ENCODE measurements at places on chromosomes 12 and 14.

- no peak for DNase-seq
These were observed 8.0 kb upstream of the OR5AU1 start for GRCh38 chr14:21163871-21164291.

GRCh38 chr12:104220931-104221330 lies 5.4 kb downstream of the TXNRD1 start:
- no peak for DNase-seq

DNA sequence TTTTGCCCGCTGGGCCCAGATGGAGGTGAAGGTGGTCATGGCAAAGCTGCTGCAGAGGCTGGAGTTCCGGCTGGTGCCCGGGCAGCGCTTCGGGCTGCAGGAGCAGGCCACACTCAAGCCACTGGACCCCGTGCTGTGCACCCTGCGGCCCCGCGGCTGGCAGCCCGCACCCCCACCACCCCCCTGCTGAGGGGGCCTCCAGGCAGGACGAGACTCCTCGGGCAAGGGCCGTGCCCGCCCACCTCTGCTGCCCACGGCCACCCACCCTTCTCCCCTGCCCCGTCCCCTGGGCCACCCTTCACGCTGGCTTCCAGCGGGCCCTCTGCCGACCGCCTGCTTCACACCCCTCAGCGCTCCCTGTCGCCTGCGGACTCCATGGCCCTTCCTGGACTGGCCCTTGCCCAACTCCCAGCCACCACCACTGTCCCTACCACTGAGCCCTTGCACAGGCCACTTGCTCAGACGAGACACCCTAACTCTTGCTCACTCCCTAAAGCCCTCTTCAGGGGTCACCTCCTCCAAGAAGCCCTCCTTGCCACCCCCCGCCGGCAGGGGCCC lies 42.5 kb downstream of the CYP46A1 start:
- no peak for DNase-seq

DNA sequence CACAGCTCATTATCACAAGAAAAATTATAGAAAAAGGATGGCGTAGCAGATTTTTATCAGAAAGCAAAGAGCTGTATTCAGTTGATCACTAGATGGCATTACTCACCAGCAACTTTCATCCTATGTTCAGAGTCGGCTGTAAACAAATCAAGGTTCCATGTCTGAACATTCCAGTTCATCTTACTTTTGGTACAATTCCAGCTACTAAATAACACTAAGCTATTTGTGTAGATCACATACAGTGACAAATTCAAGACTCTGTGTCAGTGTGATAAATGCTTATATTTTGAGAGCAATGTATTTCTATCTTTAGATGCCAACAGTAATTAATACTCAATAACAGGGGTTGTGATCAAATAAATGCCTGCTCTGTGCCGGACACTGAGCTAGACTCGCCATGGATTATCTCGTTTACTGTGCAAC lies 30.1 kb downstream of the NRDE2 start:
- DNase-seq, result peak; percentile 59

DNA sequence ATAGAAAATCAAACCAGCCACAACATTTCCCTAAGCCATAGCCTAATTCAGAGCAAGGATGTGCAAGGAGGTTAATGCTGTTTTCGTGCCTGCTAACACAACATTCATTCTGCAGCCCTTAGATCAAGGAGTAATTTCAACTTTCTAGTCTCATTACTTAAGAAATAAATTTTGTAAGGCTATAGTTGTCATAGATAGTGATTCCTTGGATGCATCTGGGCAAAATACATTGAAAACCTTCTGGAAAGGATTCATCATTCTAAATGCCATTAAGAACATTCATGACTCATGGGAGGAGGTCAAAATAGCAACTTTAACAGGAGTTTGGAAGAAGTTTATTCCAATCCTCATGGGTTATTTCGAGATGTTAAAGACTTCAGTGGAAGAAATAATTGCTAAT lies 283.2 kb downstream of the RPAP3 start:
- no peak for DNase-seq

GRCh38 chr12:26056335-26056734 lies 68.5 kb downstream of the BHLHE41 start:
- peak; percentile 69 for DNase-seq

- DNase-seq, result no peak
These were observed 165.8 kb downstream of the KSR2 start for GRCh38 chr12:117803001-117803400.

- no peak for DNase-seq
These were observed 7.0 kb downstream of the SLCO1B1 start for GRCh38 chr12:21138016-21138415.

DNA sequence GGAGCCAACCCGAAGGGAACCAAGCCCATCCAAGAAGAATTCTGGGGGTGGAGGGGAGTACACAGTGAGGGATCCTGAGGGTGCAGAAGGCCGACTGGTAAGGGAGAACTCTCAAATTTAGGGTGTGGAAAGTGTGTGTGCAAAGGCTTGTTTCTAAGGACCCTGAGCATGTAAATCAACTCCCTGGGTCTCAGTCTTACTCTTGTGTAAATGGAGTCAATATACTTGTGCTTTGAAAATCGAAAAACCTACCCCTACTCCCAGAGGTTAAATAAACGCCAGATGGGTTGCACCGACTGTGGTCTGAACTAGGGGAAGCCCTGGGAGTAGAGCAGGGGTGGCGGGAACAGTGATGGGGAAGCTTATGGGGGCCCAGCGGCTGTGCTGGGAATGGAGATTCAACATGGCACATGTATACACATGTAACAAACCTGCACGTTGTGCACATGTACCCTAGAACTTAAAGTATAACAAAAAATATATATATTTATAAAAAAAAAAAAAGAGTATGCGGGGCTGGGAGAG lies 6.0 kb downstream of the B4GALNT1 start:
- DNase-seq, result no peak

DNA sequence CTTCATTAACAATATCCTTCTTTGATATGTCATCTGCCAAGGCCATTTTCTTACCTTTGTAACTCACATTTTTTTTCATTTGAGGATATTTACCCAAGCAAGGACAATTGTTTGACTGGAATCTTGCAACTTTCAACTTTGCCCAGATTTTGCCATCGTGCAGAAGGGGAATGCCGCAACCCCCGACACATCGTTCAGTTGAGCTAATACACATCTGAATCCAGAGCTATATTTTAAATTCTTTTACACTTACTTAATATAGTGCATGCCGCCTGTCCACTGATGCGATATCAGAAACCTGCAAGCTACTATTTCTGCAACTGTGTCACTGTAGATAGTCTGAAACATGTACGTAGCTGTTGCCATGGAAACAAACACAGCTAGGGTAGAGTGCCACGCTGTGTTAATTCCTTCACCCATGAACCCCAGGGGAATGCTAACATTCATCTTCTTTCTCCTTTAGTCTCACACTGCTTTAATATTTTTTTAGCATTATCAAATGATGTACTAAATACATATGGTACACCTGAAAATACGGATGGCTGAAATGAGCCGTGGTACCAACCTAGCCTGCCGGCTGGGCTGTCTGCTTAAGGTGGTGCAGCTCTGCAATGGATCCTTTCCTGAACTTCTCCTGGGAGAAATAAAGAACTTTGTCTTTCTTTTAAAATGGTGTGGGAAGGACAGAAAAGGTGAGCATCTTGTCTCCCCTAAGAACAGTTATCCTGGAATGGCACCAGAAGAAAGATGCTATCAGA lies 77.0 kb upstream of the FOXN3 start:
- no peak for DNase-seq

DNA sequence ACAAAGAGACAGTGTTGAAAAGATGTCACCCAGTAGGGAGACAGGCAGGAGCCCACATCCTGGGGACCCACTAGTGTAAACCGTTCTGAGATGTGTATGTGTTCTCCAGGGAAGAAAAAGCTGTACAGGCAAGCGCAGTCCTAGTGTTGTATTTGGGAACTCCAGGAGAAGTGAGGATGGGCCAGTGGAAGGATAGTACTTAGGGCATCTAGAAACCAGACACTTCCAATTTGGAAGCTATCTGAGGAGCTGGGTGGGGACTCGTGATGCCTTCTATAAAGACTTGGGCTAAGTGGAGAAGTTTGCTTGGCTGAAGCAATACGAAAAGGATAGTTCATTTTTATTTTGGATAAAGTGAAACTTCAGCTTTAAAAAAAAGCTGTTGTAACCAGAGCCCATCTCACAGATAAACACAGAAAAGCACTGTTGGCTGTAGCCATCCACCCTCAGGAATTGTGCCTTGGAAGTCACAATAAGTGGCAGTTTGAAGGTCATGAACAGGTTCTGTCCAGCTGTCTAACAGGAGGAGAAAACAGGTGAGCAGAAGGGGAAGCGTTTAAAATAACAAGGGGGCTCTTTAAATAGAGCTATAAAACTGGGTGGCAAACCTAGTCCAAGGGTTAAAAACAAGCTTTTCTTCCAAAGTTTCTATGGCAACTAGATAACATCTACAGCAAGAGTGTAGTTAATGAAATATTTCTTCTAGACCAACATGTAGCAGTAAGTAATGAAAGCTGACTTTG lies 108.0 kb upstream of the ARHGAP5 start:
- DNase-seq, result no peak

DNA sequence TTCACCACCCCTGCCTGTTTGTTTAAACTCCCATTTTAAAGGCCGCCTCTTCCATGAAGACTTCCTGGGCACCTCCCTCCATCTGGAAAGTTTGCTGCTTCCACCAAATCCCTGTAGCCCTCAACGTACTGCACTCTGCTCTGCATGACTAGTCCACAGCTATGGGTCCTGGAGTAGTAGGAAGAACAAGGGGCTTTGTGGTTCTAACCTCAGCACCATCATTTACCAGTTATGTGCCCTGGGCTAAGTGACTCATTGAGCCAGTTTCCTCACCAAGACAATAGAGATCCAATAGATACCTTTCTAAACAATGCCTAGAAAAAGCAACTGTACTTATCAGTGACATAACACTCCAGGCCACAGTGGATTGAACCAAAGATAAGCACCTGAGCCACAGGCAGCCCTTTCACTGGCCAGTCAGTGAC lies 8.5 kb upstream of the LTBP2 start:
- DNase-seq, result peak; percentile 100

DNA sequence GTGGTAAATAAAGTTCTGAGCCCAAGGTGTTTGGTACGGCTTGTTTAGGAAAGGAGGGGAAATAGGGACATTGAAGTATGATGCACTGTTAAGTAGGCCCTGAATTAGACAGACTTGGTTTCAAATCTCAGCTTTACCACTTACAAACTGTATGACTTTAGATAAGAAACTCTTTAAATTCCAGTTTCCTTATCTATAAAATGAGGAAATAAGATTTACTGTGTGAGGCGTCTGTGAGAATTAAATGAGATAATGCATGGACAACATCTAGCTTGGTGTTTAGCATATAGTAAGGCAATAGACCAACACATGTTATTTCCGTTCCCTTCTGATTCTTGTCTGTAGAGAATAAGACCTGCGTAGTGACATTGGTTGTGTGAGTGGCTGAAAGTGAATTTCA lies 7.0 kb downstream of the NCKAP1L start:
- no peak for DNase-seq
